ENCODE measurements at places on chromosomes 4 and X. TPM values are rescaled to one million over a fixed set of nuclear protein-coding genes. Genes with fewer than 3 reads are reported as not detected.

Gene MAP3K15
- total RNA-seq = not detected

- DNase-seq = peak; percentile 92
Observed at GRCh38 chrX:44873415-44874276, 658 bp downstream of the KDM6A start.

Gene IGSF1
- total RNA-seq = 0.62 TPM

DNA sequence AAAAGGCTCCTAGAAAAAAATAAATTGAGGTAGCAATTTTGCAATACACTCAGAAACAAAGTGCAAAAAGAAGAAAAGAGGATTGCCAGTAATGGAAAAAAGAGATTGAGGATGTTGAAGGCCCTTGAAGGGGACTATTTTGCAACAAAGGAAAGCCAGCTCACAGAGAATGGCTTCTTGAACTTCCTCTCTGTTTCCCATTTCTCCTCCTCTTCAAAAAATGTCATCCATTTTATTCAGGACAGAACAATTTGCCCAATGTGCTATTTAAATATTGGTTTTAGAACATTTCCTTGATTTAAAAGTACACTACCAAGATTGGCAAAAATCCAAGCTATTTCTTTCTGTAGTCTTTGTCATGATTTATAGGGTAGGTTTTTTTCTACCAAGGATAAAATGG, 60.2 kb downstream of the GASK1B start:
- DNase-seq = no peak

Gene SYN1
- 2.3 TPM for total RNA-seq

GRCh38 chrX:43868791-43869190, 13.5 kb downstream of the MAOB start:
- DNase-seq = no peak

GRCh38 chrX:13190051-13190450, 129.8 kb downstream of the ATXN3L start:
- no peak for DNase-seq

DNA sequence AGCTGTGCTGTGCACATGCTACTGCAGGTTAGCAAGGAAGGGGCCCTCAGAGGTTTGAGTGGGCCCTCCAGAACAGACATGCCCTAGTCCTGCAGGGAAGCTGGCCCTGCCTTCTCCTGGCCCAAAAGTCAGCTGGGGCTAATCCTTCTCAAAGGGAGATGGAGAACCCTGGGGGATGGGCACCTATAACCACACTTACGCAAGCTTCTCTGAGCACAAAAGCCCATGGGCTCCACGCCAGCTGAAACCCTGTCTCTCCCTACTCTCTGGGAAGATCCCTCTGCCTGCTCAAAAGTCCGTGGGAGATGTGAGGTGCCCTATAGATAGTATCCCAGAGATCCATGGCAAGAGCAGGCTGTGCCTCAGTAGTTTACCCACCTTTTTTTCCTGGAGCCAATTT, 58.9 kb upstream of the DKK2 start:
- DNase-seq = no peak

DNA sequence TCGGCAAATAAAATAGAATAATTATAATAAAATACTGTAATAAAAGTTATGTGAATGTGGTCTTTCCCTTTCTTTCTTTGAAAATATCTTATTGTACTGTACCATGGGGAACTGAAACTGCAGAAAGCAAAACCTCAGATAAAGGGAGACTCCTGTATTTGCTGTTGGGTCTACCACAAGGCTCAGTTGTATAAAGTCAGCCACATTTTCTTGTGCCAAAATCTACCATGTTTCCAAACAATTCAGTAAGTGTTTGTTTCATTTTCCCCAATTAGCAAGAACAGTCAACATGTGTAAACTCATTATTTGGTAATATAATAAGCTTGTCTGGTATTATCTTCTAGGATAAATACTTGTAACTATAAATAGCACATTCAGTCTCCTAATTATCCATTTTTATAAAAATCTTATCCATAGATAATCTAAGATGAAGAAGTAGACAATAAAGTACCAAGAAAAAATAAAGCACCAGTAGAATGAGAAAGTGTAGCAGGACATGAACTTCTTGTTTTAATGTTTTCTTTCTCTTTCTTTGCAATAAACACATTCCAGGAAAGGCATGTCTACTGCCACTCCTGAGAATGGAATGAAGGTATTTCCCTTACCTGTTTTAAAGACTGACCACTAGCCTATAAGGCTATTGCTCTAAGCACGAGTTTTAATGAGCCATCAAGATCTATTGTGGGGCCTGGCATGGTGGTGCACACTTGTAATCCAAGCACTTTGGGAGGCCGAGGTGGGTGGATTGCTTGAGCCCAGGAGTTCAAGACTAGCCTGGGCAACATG, 15.0 kb upstream of the OTUD4 start:
- no peak for DNase-seq

GRCh38 chr4:169338241-169338640, 67.5 kb upstream of the SH3RF1 start:
- no peak for DNase-seq

- DNase-seq = no peak
Observed at GRCh38 chr4:22897520-22898108, 204.9 kb downstream of the GBA3 start.

Gene SOD3
- total RNA-seq = 415 TPM

- DNase-seq = no peak
Observed at GRCh38 chr4:159401791-159402380, 299.0 kb downstream of the RAPGEF2 start.

- peak; percentile 84 for DNase-seq
Observed at GRCh38 chrX:87409113-87409841, 108.3 kb upstream of the KLHL4 start.

- DNase-seq = no peak
Observed at GRCh38 chr4:154731756-154732155, 12.0 kb upstream of the LRAT start.

Gene SRPX
- total RNA-seq = 294 TPM

GRCh38 chr4:123943976-123944375, 547.4 kb downstream of the SPRY1 start:
- DNase-seq = no peak

DNA sequence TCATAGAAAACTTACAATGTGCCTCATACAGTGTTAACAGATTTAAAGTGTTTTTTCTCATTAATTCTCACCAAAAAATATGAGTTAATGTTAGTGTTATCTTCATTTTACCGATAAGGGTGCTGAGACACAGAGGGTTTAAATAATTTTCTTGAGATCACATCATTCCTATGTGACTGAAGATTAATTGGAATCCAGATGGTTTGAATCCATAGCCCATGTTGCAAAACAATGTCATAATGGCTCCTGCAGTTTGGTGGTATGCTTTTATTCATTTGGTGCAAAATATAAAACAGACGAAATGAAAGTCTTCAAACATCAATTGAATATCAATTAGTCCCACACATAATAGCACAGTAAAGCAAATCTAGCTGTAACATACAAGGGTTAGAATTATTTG, 512.2 kb downstream of the FSTL5 start:
- no peak for DNase-seq

DNA sequence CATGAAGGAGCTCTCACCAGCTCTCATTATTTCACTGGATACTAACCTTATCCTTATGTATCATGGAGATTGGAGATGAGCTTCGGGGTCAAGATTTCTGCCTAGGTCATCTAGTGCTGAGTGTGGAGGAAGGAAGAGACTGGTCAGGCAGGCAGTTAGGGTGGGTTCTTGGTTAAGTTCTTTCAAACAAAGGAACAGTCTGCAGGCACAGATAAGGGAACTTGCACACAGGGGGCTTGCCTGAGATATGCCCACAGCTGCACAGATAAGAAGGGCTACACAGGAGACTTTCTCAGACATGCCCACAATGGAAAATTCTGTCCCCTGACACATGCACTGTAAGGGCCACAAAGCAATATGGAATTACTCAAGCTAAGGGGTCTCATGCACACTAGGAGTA, 904.1 kb downstream of the NLGN4X start:
- no peak for DNase-seq

GRCh38 chr4:100935090-100935489, 412.2 kb downstream of the PPP3CA start:
- no peak for DNase-seq

Gene ARX
- total RNA-seq = not detected

DNA sequence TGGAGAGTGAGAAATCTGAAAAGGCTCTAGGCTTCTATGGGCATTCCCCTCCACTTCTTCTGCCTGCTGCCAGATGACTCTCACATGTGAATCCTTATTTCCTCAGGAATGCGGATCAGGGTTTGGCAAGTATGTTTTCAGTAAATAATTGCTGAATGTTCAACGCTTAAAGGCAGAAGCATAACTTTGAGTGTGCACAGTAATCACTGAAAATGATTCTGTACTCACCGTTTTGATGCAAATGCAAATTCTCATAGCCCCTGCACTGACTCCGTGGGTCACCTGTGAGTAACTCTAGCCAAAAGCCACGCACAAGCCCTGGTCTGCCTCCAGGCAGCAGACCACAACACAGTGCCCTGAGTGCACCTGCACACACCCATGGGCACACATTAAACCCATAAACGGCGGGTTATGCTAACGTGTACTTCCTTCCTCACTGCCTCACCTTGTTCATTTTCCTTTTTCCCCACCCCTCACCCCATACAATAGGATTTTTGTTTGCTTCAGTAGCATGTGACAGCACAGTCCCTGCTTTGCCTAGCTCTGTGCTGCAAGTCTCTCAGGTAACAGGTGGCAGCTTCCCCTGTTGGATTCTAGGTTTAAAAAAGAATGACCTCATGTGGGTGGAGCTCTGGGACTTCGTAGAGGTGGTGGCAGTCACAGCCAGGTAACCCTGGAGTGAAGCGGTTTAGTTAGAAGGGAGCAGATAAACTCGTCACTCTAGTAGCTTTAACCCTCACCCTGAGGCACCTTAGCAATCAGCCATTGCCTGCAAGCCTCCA, at the start of gene ARHGEF38:
ARHGEF38 (plus strand) TSS at position 656 of the 782 bp plus-strand sequence. CDS start 146 bp downstream, outside the sequence.
- no peak for DNase-seq

Gene KLHL4
- 4.0 TPM for total RNA-seq

- no peak for DNase-seq
Observed at GRCh38 chrX:137945470-137945869, 379.5 kb downstream of the ZIC3 start.

Gene DRD5
- not detected for total RNA-seq

Measured in posterior vena cava (tissue), 2 donors.